ENCODE measurements at places on chromosomes 5 and 9. TPM values are rescaled to one million over a fixed set of nuclear protein-coding genes. Genes with fewer than 3 reads are reported as not detected.

Gene GMCL2
- not detected for total RNA-seq

Gene SUSD3
- 94.1 TPM for total RNA-seq

DNA sequence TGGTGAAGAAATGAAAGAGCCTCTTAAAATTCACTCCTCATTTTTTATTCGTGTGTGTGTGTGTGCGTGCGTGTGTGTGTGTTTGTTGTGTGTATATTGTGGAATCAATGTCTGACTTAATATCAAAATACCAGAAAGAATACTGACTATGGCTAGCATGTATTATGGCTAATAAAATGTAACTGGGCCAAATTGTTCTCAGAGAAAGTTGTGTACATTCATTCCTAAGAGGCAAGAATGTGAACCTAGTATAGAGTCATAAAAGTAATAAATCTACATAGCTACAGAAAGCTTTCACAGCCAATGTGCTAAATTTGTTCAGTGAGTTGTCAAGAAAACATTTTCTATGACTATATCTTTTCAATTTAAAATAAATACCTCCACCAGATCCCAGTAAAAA lies 211.5 kb downstream of the EBF1 start:
- DNase-seq: no peak

DNA sequence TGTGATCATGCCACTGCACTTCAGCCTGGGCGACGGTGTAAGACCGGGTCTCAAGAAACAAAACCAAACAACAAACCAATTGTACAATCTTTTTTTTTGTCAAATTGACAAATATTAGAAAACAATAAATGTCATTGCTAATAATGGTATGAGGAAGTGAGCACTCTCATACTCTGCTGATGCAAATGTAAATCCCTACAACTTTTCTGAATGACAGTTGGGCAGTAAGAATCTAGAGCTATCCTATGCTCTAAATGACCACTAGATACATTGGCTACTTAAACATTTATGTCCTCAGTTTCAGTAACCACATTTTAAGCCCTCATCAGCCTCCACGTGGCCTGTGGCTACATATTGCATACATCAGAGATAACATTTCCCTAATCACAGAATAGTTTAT lies 256.2 kb downstream of the FER start:
- no peak for DNase-seq

DNA sequence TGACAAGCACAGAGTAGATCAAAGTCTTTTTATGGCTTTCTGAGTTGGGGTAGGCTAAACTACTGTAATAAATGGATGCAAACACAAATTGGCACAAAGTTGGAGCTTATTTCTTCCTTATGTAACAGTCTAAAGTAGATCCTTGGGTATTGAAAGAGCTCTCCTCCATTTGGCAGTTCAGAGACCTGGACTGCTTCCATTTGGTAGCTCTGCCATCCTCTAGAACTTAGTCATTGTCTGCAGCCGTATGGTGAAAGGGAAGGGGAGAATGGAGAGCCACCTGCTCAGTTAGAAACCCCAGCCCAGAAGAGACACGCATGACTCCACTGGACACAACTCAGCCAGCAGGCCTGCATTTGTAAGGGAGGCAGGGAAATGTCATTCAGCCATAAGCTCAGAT lies 345.0 kb downstream of the DMAC1 start:
- no peak for DNase-seq

GRCh38 chr5:172606156-172606785 lies 34.8 kb upstream of the NEURL1B start:
- no peak for DNase-seq

All from OCI-LY7 (cell line).